Stimulated activated naive CD8-positive, alpha-beta T cell treated with anti-CD3 and anti-CD28 coated beads, Interleukin-15, Interleukin-2, amounts not matched to agents 100 U/mL and 50 U/mL, for 24 hours (primary cell): ENCODE measurements at places on chromosomes 3 and 15.
A peak's percentile ranks its signal among the peaks of the same experiment; 100 is the strongest.

DNA sequence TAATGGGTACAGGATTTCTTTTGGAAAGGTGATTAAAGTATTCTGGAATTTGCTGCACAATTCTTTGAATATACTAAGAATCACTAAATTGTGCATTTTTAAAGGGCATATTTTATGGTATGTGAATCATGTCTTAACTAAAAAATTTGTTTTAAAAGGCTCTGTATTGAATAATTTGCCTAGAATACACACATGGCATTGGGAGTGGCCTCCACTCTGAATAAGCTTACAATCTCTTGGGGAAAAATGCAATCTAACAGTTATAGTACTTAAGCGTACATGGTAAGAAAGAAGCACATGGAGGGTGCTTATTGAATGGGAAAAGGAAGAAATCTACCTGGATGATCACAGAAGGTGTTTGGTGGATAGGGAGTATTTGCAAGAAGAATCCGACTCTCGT is 385.1 kb downstream of the LPP start:
- DNase-seq = no peak

GRCh38 chr3:45187694-45188141 is 38.4 kb downstream of the TMEM158 start:
- peak; percentile 13 for DNase-seq

DNA sequence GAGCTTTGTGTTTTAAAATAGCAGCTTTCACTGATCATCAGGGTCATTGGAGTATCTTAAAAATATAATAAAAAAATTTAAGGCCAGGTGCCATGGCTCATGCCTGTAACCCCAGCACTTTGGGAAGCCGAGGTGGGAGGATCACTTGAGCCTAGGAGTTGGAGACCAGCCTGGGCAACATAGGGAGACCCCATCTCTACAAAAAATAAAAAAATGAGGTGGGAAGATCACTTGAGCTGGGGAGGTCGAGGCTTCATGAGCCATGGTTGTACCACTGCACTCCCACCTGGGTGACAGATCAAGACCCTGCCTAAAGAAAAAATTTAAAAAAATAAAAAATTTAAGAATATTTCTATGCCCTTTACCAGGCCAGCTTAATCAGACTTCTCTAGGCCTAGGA is 1.5 kb downstream of the HMCES start:
- no peak for DNase-seq

DNA sequence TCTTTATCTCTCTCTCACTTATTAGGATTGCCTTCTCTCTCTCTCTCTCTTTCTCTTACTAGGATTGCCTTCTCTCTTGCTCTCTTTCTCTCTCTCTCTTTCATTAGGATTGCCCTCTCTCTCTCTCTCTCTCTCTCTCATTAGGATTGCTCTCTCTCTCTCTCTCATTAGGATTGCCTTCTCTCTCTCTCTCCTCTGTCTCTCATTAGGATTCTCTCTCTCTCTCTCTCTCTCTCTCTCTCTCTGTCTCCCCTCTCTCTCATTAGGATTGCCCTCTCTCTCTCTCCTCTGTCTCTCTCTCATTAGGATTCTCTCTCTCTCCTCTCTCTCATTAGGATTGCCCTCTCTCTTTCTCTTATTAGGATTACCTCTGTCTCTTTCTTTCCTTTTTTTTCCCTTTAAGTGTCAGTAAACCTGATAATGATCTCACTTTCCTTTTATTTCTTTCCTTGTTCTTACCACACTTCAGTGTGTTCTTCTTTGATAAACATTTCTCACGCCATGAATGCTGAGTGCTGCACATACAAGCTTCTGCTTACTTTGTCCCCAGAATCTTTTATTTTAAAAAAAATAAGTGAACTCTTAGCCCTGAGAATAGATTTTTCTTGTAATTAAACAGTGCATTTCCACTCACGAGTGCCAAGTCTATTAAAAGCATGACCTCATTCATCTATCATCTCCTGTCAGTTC is 243.4 kb upstream of the TBC1D5 start:
- DNase-seq = no peak

DNA sequence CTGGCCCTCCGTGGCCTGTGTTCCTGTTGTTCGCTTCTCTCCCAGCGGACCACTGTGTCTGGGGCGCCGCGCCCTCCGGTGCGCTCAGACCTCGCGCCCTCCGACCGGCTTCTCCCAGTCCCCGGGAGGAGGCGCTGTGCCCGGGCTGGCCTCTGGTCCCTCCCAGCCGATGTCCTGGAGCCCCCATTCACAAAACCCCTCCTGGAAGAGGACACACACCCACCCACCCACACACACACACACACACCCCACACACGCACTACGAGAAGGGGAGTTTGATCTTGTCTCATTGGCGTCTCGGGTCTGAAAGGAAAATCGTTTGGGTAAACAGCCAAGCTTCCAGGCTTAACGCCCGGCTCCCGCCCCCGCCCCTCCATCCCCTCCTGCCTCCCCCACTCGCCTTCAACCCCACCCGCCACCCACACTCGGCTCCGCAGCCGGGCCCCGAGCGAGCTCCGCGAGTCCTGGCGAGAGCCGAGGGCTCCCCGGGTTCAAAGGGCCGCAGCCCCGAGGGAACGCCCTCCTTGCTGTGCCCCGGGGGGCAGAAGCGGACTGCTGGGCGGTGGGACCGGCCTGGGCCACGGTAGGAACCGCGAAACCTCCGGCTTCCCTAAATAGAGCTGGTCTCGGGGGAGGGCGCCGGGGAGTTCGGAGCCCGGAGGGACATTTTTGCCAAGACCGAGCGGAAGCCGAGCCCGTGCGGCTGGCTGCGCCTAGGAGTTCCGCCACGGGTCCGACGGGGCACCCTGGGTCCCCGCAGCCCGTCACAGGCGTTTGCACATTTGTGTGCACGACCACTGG is 23.6 kb downstream of the NR2F2 start:
- DNase-seq = no peak

DNA sequence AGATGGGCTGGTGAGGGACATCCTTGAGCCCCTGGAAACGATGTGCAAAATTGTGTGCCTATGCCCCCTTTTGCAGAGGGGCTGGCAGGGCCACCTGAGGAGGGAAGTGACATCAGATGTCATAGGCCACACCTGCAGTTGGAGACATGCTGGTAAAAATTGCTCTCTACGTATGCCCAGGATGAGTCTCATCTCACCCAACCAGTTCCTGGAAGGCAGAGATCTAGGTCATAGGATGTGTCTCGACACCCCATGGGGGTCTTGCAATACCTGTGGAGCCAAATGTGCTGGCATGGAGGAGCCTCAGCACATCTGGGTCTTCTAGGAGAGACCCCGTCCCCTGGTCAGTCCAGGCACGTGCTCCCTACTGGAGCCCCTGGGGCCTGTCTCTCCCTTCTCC is 96.5 kb upstream of the TLE3 start:
- no peak for DNase-seq

GRCh38 chr3:196232882-196233251 is 16.5 kb downstream of the SLC51A start:
- DNase-seq = no peak

DNA sequence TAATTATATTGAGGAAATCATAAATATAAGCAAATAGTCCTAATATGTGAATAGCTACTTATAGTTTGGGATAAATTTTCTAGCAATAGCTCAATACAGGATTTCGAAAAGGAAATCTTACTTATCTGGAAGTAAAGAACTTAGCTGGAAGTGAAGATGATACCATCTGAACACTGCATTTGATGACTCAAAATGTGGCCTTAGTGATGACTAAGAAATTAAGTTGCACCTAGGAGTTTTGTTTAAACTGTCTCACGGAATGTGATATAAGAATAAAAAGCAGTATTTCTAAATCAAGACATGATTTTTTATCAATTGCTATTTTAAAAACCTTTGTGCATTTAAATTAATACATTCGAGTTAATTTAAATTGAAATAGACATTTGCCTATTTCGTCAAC is 91.2 kb downstream of the EOMES start:
- DNase-seq = no peak

DNA sequence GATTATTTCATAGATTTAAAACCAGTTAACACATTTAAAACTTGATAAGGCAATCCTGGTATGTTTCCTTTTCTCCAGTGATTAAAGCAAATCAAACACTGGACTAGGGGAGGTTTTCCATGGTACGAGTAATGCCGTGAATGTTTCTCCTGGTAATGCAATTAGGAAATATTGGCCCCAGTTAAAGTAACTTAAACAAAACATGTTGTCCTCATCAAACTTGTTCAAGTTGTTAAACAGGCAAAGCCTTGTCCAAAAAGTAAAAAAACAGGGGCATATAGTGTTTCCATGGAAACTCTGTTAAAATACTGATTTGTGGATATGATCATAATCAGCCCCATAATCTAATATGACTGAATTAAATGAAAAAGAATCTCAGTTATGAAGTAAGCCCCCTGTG is 13.1 kb upstream of the LRTM1 start:
- DNase-seq = no peak

GRCh38 chr15:38474155-38474757 is 20.3 kb downstream of the FAM98B start:
- DNase-seq = no peak

DNA sequence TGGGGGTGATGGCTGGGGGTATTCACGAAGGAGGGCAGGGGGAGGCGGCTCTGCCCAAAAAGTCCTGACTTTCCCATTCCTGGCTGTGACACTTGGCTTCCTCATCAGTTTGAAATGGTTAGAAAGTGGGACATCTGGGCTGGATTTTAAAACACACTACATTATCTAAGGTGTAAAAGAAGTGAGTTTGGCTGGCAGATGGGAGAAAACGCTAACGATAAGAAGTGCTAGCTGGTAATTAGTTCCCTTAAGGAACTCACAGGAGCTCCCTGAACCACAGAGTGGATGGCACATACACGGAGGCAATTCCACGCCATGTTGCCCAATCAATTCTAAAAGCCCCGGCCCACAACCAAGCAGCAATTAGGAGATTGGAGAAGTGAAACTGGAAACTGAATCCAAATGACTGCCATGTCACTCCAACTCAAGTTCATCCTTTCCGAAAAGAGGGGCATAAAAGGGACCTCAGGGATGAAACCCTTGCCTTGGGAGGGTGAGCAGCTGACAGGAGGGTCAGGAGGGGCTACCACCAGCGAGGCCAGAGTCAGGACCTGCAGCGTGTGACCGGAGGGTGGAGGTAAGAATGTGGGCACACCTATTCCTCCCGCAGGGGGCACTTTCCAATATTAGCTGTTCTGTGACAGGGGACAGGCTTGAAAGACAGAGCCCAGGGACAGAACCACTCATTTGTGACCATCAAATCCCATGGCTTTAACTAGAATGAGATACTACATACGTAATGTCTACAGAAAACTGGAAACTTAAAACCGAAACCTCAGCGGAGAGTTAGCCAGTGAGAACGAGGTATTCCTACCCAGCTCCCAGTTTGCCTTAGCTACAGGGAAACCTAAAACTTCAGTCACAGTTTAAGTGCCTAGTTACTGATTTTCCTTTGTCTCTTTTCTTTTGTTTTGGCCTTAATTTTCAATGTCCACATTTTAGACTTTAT is 95.3 kb upstream of the OXTR start:
- DNase-seq = no peak

DNA sequence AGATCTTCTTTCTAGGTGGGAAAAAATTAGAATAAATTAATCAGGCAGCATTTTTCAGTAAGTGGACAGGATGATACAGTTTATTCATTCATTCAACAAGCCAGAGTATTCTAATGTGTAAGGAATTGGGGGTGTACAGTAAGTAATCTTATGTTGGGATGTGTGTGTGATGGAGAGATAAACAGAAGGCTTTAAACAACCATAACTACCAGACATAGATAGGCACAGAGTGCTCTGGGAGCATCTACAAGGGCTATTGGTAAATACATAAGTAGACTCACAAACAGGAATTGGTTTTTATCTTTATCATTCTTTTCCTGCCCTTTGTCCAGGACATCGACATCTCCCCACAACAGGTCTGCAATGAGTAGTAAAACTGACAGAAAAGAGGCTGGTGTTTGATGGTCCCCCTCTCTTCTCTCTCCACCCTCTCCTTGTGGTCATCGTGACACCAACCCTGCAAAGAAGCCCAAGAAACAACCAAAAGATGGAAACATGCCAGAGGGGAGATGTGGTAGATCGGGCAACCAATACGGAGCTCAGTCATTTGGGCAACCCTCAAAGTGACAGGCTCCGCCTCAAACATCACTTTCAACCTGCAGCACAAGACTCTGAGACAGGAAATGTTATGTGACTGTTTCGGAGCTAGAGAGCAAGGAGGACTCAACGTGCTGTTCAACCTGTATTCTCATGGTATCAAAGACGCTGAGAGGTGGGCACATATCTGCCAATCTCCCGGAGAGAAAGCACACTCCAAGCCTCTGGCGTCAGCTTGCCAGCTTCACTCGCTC is 28.7 kb upstream of the B3GNT5 start:
- DNase-seq = peak; percentile 44

- no peak for DNase-seq
These were observed 107.9 kb upstream of the ALDH1A3 start for GRCh38 chr15:100771746-100772145.

DNA sequence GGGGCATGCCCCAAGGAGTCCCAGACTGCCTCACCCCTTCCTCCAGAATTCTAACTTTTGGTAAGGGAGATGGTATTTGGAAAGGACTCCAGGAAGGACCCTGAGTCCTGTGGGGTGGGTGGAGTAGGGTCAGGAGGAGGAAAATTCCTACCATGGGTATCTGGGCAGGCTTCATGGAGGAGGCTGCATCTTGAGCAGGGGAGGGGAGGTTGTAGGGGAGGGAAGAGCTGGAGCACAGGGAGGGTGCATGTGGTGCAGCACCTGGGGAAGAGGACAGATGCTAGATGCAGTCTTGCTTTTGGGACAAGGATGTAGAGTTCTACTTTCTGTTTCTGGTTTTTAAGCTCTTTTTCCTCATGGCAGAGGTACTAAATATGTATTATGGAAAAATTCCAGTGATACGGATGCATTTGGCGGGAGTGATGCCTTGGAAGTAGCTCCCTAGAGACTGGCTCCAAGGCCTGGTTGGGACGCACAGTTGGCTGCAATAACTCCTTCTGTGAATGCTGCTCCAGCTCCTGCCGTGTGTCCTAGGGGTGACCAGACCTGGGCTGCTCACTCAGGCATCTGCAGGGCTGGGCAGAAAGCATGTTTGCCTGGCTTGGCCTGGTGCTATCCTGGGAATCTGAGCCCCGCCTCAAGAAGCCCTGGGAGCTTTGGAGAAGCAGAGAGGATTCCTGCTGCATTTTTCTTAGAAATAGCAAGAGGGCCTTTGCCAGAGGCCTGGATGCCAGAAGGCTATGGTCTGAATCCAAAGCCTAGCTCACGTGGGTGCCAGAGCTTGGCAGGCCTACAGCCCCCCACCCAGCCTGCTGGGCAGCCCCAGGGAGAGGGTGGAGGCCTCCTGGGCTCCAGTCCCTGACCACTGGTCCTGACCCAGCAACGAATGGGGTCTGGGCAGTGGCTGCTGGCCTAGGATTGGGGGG is 10.1 kb downstream of the SEMA3F start:
- DNase-seq = no peak

GRCh38 chr3:9260305-9260704 is 10.9 kb upstream of the SRGAP3 start:
- DNase-seq = no peak

- no peak for DNase-seq
These were observed 84.5 kb downstream of the CHSY1 start for GRCh38 chr15:101167411-101167752.

GRCh38 chr3:17320266-17320665 is 422.2 kb downstream of the TBC1D5 start:
- DNase-seq = no peak

GRCh38 chr3:48651771-48652170 is 10.9 kb downstream of the CELSR3 start:
- no peak for DNase-seq

- DNase-seq = no peak
These were observed 124.1 kb downstream of the TJP1 start for GRCh38 chr15:29698030-29698701.
